Stimulated activated CD8-positive, alpha-beta memory T cell treated with anti-CD3 and anti-CD28 coated beads, Interleukin-2, amount 100 ng/mL, for 1 hour (primary cell): ENCODE measurements at places on chromosomes 4 and X.

DNA sequence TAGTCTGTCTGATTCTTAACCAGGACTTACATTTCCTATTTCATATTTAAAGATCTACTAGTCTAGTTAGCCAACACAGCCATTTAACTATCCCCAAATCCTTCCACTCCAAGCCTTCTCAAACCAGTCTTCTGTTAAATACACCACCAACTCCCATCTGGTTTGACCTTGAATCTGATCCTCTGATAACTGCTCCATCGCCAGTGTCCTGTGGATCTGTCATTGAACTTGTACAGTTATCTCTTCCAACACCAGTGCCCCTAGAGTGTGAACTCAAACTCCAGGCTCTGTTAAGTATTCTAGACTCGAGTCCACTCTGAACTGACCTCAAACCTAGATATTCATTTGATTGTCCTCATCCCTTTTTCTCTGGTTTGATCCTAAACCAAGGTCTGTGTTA lies 14.4 kb downstream of the WDR13 start:
- DNase-seq, result no peak

DNA sequence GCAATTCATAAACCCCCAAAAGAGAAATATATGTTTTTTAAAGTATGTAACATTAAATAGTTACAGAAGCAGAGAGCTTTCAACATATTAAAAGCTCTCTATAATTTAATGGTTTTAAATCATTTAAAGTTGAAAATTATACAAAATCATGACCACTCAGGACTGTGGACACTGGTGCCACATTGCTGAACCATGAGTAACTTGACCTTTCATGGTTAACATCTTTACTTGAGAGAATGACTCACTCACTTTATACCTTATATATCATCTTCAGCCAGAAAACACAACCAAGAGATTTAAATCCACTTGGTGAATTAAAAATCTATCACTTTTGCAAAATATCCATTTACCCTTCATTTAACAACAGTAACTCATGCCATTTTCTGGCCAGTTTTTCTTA lies 584.3 kb upstream of the SMIM31 start:
- no peak for DNase-seq

DNA sequence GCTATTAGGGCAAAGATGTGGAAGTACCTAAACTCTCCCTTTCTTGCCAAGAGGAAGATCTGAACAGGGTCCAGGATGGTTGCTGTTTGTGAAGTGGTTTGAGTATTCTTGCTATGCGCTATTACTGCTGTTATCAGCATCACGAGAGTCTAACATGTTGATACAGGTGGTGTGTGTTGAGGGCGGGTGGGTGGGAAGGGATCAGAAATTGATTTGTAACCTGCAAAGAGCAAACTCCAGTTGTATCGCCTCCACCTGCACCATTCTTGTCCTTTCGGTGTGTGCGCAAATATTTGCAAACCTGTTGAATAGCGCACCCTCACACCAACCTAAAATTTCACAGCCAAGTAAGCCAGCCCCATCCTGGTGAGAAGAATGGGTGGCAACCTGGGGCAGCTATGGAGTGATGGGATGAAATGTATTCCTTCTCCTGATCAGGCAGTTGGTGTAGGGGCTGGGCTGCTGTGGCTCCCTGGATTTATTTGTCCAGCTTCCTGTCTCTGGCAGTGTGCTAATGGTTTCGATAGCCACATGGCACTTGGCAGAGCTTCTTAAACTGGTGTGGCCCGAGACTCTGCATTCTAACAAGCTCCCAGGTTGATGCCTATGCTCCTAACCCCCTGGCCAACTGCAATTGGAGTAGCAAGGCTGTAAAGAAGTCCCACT lies 102.6 kb upstream of the SCML1 start:
- no peak for DNase-seq

DNA sequence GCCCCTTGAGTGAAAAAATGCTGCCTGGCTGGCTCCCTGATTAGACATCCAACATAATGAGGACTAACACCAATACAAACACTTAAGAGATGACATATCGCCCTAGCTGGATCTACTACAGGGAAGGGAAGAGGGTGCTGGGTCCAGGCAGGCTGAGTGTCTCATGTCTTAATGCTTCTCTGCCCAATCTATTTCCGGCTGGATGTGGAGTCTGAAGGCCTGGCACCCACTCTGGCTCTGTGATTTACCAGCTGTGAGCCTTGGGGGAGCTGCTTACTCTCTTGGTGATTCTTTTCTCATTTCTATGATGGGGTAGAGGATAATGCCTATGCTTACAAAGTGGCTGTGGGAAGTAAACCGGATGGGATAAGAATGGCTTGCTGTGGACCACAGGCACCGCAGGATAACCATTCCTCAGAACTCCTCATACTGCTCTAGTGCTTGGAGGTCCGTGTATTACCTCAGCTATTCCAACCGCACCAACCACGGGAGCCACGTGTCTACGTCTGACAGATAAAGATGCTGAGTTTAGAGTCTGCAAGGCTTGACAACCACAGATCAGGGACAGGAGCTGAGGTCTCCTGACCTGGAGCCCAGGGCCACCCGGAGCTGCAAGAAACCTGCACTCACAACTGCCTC lies 161.7 kb downstream of the AFAP1 start:
- DNase-seq, result no peak

GRCh38 chr4:112889199-112889598 lies 160.3 kb upstream of the ANK2 start:
- no peak for DNase-seq

DNA sequence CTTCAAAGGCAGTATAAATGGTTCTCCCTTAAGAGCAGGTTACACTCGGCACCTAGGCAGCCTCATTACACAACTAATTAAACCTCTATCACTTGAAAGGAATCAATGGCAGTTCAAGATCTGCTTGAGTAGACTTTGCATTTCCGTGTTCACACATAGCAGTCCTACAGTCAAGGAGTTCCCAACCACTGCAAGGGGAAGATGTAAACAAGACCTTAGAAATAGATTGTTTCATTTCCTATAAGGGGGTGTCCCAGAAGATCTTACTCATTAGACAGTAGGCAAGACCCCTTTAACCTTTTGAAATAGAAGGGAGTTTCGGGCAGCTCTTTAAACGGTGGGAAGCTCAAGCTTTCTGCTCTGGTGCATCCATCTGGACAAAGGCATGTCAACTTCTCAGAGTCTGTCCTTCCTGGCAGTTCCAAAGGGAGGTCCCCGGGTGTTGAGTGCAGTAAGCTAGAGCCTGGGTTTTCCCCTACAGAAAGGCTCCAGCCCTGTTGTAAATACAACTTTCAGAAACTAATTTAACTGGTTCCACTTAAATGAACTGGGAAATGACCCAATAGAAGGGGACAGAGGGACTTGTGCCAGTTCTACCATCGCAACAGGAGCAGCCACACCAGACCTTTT lies 150.8 kb downstream of the RBMX2 start:
- DNase-seq, result no peak

DNA sequence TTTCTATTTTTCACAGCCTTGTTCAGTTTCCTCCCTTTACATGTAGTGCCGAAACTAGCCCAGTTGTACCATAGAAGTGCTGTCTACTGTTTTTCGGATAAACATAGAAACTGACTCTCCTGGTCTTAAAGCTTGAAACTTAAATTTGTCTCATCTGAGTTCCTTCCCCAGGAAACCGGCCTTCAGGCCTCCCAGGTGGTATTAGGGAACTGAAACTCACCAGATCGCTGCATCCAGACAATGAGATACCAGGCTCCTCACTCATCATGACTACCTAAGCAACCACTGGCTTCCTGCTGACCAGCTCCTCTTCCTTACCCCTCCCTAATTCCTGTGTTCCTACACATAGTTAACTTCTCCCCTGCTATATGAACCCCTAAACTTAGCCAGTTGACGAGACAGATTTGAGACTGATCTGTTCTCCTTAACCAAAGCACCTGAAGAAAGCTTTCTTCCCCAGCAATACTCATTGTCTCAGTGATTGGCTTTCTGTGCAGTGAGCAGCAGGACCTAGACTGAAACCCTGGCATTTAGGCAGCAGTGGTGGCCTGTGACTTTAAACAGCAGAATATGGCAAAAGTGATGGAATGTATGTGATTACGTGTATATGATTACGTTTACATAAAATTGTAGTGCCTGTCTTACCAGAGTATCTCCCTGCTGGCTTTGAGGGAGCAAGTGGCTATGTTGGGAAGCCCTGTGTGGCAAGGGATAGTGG lies 959.1 kb upstream of the LCORL start:
- no peak for DNase-seq

DNA sequence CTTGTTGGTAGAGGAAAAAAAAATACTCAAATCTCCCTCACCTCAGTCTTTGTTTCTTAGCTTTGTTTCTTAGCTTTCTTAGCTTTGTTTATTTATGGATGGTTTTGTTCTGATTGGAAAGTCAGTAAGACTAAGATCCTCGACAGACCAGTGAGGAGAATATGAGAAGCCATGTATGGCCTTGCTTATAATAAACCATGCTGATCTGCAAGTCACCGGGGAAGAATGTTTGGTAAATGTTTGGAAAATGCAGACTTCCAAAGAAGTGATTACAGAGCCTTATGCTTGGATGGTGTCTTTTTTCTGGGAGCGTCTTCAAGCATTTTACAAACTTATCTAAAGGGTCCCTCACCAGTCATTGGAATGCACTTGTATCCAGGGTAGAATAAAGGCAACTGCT lies 90.1 kb upstream of the NOCT start:
- DNase-seq, result no peak

GRCh38 chr4:148747721-148748268 lies 305.6 kb upstream of the NR3C2 start:
- no peak for DNase-seq

- no peak for DNase-seq
These were observed 646 bp downstream of the ABCB7 start for GRCh38 chrX:75155447-75155826.

GRCh38 chrX:44245733-44246132 lies 97.7 kb downstream of the EFHC2 start:
- DNase-seq, result no peak

- no peak for DNase-seq
These were observed 51.2 kb upstream of the TADA2B start for GRCh38 chr4:6991771-6992557.

GRCh38 chrX:123348468-123348867 lies 164.4 kb downstream of the GRIA3 start:
- no peak for DNase-seq

DNA sequence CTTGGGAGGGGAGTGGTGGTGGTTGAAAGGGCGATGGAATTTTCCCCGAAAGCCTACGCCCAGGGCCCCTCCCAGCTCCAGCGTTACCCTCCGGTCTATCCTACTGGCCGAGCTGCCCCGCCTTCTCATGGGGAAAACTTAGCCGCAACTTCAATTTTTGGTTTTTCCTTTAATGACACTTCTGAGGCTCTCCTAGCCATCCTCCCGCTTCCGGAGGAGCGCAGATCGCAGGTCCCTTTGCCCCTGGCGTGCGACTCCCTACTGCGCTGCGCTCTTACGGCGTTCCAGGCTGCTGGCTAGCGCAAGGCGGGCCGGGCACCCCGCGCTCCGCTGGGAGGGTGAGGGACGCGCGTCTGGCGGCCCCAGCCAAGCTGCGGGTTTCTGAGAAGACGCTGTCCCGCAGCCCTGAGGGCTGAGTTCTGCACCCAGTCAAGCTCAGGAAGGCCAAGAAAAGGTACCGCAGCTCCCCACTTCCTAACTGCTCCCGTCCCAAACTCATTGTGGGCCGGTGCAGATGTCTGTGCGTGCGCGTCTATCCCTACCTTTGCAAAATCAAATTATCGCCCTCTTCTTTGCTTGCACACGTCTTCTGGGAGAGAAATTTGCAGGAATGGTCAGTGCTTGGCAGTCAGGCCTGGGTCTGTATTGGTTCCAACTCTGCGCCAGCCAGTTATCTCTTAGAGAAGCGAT lies 533 bp downstream of the IL15 start:
- DNase-seq, result no peak

GRCh38 chrX:39011454-39012221 lies 210.4 kb downstream of the MID1IP1 start:
- no peak for DNase-seq

- DNase-seq, result no peak
These were observed 145.2 kb downstream of the CORIN start for GRCh38 chr4:47692691-47693090.

- DNase-seq, result no peak
These were observed 188.0 kb upstream of the RBPJ start for GRCh38 chr4:26132858-26133257.

- DNase-seq, result no peak
These were observed 55.0 kb downstream of the BEX3 start for GRCh38 chrX:103431316-103431715.

GRCh38 chr4:90641861-90642599 lies 514.8 kb downstream of the CCSER1 start:
- no peak for DNase-seq

DNA sequence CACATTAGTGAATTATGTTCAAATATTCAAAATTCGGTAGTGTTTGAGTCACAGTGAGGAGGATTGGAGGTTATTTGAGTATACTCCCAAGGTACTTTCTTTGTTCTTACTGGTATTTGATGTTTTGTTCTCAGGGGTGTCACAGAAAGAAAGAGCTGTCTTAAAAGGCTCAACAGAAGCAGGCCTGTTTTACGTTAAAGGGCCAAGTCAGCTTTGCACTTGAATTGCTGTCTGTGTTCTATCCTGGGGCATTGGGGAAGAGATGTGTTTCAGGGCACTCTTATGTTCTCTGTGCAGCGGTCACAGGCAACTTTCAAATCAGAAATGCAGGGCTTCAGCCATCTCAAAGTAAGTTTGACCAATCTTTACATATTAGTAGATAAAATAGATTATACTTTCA lies 1113.1 kb upstream of the LCORL start:
- DNase-seq, result no peak

GRCh38 chrX:152306331-152306730 lies 144.8 kb downstream of the GABRA3 start:
- no peak for DNase-seq

DNA sequence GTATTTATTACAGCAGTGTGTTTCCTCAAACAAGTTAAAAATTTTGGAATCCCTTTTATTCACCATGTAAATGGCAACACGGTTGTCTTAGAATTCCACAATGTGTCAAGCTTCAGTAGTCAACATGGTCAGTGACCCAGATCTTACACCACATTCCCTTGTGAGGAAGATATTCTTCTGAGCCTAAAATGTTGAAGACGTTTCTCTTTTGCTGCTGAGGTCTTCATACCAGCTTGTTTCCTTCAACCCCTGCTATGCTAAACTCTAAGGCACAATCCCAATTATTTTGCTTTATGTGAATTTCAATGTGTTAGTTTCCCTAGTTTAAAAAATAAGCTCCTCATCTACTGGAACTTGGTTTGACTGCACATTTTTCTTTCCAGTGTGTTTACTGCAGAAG lies 17.6 kb upstream of the LDB2 start:
- DNase-seq, result no peak

GRCh38 chr4:67714248-67714583 lies 13.3 kb upstream of the UBA6 start:
- no peak for DNase-seq

- no peak for DNase-seq
These were observed 144.1 kb downstream of the SOWAHB start for GRCh38 chr4:76753814-76754213.

DNA sequence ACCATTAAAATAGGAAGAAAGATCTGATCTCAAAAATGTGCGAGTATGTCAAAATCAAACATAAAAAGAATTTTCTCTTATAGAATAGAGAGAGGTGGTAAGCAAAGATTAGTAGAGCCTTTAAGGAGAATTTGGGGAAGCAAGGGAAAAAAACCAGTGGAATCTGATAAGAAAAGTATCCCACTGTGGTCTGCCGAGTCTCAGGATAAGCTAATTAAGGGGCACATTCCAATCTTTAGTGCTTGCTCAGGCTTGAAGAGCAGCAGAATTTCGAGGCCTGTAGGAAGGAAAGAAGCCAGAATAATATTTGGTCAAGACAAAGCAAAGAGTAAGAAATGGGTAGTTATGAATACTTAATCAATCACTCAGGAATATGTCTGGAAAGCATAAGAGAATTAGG lies 13.0 kb downstream of the STATH start:
- DNase-seq, result no peak

GRCh38 chr4:155802190-155802959 lies 43.6 kb downstream of the GUCY1B1 start:
- DNase-seq, result no peak
